ENCODE measurements at places on chromosomes 7 and 10.
A peak's percentile ranks its signal among the peaks of the same experiment; 100 is the strongest.

- no peaks in the 10 kb centered on the region for H3K27me3 ChIP-seq
- no peaks in the 10 kb centered on the region for H3K36me3 ChIP-seq
- DNase-seq = no peak
- no peak overlapping the region for H3K27ac ChIP-seq
Measured at GRCh38 chr7:48376263-48376662, 205.0 kb downstream of the ABCA13 start.

GRCh38 chr10:112160834-112161233 is 22.7 kb downstream of the GPAM start:
- H3K4me1 ChIP-seq = no peaks in the 10 kb centered on the region
- peaks cover 6% of the 10 kb centered on the region for H3K36me3 ChIP-seq
- no peaks in the 10 kb centered on the region for H3K27me3 ChIP-seq
- no peak for DNase-seq
- H3K27ac ChIP-seq = no peak overlapping the region

- no peaks in the 10 kb centered on the region for H3K4me1 ChIP-seq
- no peak overlapping the region for H3K27ac ChIP-seq
- no peaks in the 10 kb centered on the region for H3K27me3 ChIP-seq
- no peaks in the 10 kb centered on the region for H3K36me3 ChIP-seq
- DNase-seq = no peak
Measured at GRCh38 chr7:41311301-41311700, 391.6 kb downstream of the INHBA start.

DNA sequence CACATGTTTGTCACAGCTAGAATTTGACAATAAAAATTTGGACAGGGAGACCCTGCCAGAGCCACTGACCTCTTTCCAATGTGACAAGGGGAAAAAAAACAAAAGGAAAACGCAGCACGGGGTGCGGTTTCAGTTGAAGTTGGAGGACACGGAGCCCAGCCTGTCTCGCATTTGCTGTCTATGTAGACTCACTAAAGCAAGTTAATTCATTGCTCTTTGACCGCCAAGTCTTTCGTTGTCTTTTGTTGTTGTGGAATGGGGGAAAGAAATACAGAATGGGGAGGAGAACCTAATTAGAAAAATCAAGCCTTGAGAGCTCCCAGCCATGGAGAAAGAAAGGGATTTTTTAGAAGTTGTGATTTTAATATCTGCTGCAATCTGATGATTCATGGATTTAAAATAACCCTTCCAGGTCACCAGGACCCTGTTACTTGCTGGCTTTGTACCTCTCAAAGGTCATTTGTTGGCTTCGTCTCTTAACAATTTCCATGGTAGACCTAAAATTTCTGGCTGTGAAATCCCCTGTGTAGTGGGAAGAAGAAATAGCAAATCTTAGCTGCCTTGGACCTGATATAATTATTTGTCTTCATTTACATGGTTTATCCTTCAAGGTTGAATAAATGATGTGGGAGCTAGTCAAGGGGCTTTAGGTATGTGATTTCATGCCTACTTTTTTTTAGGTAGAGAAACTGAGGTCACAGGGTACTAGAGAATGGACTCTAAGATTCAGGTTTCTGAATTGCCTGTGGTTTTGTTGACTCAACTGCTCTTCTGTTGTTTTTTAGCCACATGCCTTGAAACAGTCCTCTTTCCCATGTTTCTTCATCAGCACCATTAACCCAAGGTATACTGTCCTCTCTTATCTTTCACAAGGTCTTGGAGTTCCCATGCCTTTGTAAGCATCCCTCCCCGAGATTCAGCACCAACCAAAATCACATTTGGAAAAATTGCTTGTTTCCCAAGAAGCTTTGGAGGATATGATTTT is 78.7 kb downstream of the TCF7L2 start:
- H3K36me3 ChIP-seq = no peaks in the 10 kb centered on the region
- H3K27me3 ChIP-seq = no peaks in the 10 kb centered on the region
- no peak for DNase-seq
- no peak overlapping the region for H3K4me3 ChIP-seq
- peak overlapping the region; percentile 53 for H3K27ac ChIP-seq
- H3K4me1 ChIP-seq = peaks cover 8% of the 10 kb centered on the region

DNA sequence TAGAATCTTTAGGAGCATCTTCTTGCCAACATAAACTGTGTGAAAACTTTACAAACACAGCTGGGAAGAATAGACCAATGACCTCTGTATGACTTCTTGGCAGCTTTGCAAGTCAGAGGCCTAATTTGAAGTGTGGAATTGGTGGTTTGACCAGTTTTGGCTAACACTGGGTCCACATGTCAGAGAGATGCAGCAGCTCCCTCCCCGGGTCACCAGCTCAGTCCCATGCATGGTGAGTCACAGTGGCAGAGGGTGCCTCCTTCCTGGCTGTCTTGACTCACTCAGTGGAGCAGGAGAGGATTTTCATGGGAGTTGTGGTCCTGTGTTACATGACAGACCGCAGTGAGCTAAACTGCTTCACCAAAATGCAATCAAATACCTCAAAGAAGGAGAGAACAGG is 8.2 kb upstream of the STARD3NL start:
- no peak overlapping the region for H3K4me3 ChIP-seq
- no peak for DNase-seq
- H3K27me3 ChIP-seq = no peaks in the 10 kb centered on the region
- no peak overlapping the region for H3K27ac ChIP-seq
- no peaks in the 10 kb centered on the region for H3K36me3 ChIP-seq
- peaks cover 8% of the 10 kb centered on the region for H3K4me1 ChIP-seq

DNA sequence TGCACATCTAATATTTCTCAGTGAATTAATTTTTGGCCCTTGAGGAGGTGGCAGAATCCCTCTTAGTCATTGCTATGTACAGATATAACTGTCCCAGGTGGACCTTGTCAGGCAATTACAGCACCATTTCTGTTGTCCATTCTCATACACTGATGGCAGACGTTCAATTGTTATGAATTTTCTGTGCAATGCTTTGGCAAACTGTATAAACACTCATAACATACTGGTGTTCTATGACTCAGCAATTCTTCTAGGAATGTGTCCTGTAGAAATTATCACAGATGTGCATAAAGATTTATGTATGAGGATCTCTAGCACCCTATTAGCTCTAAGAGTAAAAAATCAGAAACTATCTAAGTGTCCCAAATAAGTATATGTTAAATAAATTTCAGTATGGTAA is 80.8 kb downstream of the DNAJB9 start:
- H3K27ac ChIP-seq = no peak overlapping the region
- H3K4me1 ChIP-seq = no peaks in the 10 kb centered on the region
- no peak overlapping the region for H3K4me3 ChIP-seq
- no peak for DNase-seq

DNA sequence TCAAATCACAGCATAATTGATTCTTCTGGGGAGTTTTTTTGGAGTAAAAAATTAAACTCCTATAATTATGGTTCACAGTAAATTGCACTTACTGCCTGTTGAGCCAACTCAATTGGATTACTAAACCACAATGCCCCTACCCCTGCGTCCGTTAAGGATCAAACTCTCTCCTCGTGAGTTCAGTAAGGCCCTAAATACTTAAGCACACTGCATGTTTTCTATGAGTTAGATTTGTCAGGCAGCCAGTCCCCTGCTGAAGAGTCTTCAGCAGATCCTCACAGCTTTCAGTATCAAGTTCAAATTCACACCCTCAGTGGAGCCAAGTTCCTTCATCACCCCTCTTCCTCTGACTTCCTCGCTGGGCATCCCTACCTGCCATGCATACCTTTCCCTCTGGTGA is 275.0 kb upstream of the BMPER start:
- no peak overlapping the region for H3K27ac ChIP-seq
- no peak for DNase-seq
- H3K36me3 ChIP-seq = no peaks in the 10 kb centered on the region
- H3K4me3 ChIP-seq = no peak overlapping the region
- no peaks in the 10 kb centered on the region for H3K27me3 ChIP-seq
- H3K4me1 ChIP-seq = no peaks in the 10 kb centered on the region

- no peaks in the 10 kb centered on the region for H3K27me3 ChIP-seq
- no peak for DNase-seq
- H3K36me3 ChIP-seq = no peaks in the 10 kb centered on the region
- H3K4me3 ChIP-seq = no peak overlapping the region
- no peak overlapping the region for H3K27ac ChIP-seq
- H3K4me1 ChIP-seq = no peaks in the 10 kb centered on the region
Measured at GRCh38 chr10:31209478-31209877, 109.5 kb upstream of the ZEB1 start.

- H3K4me3 ChIP-seq = peak overlapping the region; percentile 10
- peaks cover 4% of the 10 kb centered on the region for H3K4me1 ChIP-seq
- peak; percentile 82 for DNase-seq
- no peaks in the 10 kb centered on the region for H3K36me3 ChIP-seq
Measured at GRCh38 chr10:6275022-6275997, 72.6 kb downstream of the PFKFB3 start.

- no peaks in the 10 kb centered on the region for H3K36me3 ChIP-seq
- no peak for DNase-seq
- peak overlapping the region; percentile 98 for H3K27ac ChIP-seq
- H3K4me1 ChIP-seq = peaks cover 48% of the 10 kb centered on the region
- no peaks in the 10 kb centered on the region for H3K27me3 ChIP-seq
Measured at GRCh38 chr10:72219235-72219814, 3.2 kb upstream of the ASCC1 start.

- no peaks in the 10 kb centered on the region for H3K4me1 ChIP-seq
- no peak overlapping the region for H3K27ac ChIP-seq
- H3K27me3 ChIP-seq = no peaks in the 10 kb centered on the region
- H3K36me3 ChIP-seq = no peaks in the 10 kb centered on the region
- no peak overlapping the region for H3K4me3 ChIP-seq
Measured at GRCh38 chr7:96359876-96360275, 38.0 kb upstream of the SLC25A13 start.

DNA sequence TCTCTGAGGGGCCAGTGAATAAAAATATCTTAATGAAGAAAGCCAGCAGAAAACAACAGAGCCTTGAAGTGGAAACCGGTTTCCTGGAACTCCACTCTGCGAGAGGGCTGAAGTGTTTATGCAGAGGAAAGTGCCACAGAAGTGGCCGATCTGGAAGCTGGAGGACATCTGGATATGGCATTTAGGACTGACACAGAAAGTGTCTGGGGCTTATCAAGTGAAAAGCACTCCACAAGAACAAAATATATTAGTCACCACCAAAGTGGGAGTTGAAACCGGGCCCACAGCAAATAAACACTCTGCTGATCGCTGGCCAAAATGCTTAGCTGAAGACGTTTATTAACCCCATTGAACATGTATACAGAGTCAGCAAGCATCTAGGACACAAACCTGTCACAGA is 7.8 kb downstream of the NOD1 start:
- no peak overlapping the region for H3K4me3 ChIP-seq
- H3K4me1 ChIP-seq = peaks cover 98% of the 10 kb centered on the region
- H3K36me3 ChIP-seq = no peaks in the 10 kb centered on the region
- H3K27me3 ChIP-seq = no peaks in the 10 kb centered on the region
- peak overlapping the region; percentile 53 for H3K27ac ChIP-seq

DNA sequence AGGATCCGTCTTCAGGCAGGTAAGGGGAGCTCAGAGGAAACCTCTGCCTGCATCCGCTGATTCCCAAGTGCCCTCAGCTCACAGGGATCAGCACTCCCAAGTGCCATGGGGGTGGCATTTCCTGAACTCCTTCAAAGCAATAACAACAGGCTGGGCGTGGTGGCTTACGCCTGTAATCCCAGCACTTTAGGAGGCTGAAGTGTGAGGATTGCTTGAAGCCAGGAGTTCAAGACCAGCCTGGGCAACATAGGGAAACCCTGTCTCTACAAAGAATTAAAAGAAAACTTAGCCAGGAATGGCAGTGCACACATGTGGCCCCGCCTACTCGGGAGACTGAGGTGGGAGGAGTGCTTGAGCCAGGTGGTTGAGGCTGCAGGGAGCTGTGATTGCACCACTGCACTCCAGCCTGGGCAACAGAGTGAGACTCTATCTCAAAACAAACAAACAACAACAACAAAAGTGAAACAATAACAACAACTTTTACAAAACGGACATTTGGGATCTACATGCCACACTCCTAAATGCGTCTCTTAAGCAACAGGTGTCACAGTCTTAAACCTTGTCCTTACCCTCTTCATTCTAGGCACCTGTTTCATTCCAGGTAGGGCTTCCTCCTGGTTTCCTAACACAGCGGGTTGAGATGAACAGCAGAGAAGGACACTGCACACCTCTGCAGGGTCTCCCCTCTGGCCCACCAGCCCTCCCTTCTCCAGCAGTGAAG is 73.8 kb downstream of the PAXIP1 start:
- DNase-seq = no peak
- H3K27ac ChIP-seq = peak overlapping the region; percentile 90
- no peaks in the 10 kb centered on the region for H3K27me3 ChIP-seq
- H3K36me3 ChIP-seq = no peaks in the 10 kb centered on the region
- peaks cover 8% of the 10 kb centered on the region for H3K4me1 ChIP-seq

GRCh38 chr10:10677479-10677878 is 340.2 kb upstream of the CELF2 start:
- no peaks in the 10 kb centered on the region for H3K4me1 ChIP-seq
- H3K27me3 ChIP-seq = no peaks in the 10 kb centered on the region

DNA sequence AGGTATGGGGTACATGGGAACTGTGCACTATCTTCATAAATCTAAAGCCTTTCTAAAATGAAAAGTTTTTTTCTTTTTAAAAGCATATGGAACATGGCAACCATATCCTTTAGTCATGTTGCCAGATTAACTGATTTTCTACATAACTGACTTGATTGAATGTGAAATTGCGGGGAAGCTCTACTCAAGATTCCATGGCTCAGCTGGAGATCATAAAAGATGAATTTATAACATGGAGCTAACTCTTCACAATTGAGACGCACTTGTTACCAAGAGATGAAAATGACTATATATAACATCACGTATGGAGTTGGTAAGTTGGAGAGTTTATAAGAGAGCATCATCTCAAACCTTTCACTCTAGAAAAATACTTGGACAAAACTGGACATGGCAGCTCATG is 190.2 kb upstream of the MYO3A start:
- no peak overlapping the region for H3K4me3 ChIP-seq
- no peaks in the 10 kb centered on the region for H3K4me1 ChIP-seq
- H3K36me3 ChIP-seq = no peaks in the 10 kb centered on the region

DNA sequence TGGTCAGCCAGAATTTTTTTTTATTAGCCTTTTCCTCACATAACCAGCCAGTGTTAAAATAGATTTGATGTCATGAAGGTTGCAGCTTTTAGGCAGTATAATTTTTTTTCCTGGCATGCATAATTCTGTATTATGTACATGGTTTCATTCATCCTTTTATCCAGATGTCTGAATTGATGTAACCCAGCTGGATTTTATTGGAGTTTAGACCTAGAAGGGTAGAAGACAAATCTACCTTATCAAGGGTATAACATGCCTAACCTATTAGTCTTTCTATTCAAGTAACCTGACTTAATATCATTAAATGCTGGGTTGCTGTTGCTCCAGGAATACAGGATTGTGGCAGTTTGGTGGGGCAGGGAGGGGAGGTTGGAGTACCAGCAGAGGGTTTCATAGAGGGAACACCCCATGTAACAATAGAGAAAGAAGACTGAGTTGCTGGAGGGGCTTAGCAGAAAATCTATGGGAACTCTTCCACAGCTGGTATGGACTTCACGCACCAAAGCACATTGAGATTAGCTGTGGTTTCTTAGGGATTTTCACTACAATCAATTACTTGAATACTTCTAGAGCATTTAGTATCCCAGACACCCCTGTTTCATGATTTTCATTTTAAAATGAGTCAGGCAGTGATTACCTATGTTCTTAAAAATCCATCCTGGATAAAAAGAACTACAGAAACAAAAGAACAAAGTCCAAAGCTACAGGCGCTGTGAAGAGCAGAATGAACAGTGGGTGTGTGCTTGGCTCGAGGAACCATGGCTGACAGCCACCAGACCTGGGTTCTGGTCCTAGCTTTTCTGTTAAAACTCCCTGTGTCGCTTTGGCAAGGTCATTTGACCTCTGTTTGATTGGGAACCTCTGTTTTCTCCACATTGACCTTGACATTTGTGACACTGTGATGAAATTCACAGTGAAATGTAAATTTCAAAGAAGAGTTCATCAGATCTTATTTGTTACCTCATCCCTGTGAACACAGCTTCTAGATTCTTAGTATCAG is 93.5 kb downstream of the CREM start:
- peaks cover 5% of the 10 kb centered on the region for H3K4me1 ChIP-seq
- H3K4me3 ChIP-seq = no peak overlapping the region
- H3K36me3 ChIP-seq = no peaks in the 10 kb centered on the region
- no peak for DNase-seq

Measured in esophagus squamous epithelium (tissue), 5 donors.